Stimulated activated CD4-positive, alpha-beta T cell treated with anti-CD3 and anti-CD28 coated beads, Interleukin-1b, Interleukin-23, amount 100 ng/mL, for 48 hours (primary cell): ENCODE measurements at places on chromosomes 12 and 14.
A peak's percentile ranks its signal among the peaks of the same experiment; 100 is the strongest.

GRCh38 chr12:112304436-112304835, 77.8 kb downstream of the HECTD4 start:
- no peak for DNase-seq

- DNase-seq = no peak
Observed at GRCh38 chr14:72060917-72061316, 128.7 kb downstream of the RGS6 start.

DNA sequence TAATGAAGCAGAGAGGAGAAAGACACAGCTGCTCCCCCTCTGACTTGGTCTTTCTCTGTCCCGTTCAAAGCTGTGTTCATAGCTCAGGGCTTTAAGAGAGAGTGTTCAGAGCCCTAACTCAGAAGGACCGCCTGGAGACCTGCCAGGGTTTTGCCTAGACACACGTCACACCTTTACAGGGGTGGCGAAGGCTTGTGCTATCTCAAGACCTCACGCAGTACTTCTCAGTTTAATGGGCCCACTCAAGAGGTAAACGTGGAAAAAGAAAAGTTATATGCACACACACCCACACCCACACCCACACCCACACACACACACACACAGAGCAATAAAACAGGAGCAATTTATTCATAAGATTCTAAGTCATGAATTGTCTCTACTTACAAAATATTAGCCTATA, 374.3 kb downstream of the C12orf75 start:
- no peak for DNase-seq

GRCh38 chr12:12531194-12531593, 31.5 kb downstream of the DUSP16 start:
- DNase-seq = no peak

DNA sequence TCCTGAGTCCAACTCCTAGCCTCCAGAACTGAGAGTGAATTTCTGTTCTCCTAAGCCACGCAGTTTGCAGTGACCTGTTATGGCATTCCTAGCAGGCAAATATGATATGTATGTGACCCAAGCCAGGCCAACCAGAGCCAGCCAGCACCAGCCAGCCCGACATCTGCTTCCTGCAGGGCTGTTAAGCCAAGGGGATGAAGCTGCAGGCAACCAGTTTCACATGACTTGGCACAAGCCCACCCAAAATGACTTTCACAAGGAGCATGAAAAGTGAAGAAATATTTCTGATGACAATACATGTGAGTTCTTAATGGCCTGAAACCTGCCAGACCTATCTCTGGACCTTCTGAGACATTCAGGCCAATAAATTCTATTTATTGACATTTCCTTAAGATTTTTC, 68.1 kb downstream of the ITPK1 start:
- DNase-seq = no peak

DNA sequence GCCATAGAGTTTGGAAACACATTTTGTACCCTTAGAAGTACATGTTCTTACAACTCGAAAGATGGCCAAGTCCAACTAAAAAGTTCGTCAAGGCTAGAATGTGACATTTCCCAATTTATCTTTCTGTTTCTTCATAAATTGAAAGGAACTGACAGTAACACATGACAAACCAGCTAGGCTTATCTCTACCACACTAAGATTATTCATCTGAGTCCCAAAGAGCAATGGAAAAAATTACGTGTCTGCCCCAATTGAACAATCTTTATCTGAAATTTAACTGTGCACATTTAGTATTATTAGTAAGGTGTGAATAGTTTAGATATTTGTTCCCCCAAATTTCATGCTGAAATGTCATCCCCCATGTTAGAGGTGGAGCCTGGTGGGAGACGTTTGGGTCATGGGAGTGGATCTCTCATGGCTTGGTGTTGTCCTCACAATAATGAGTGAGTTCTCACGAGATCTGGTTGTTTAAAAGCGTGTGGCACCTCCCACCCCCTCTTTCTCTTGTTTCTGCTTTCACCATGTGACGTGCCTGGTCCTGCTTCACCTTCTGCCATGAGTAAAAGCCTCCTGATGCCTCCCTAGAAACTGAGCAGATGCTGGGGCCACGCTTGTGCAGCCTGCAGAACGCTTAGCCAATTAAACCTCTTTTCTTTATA, 13.3 kb downstream of the CPM start:
- peak; percentile 59 for DNase-seq

GRCh38 chr14:94522115-94522724, 13.0 kb upstream of the SERPINA12 start:
- no peak for DNase-seq

DNA sequence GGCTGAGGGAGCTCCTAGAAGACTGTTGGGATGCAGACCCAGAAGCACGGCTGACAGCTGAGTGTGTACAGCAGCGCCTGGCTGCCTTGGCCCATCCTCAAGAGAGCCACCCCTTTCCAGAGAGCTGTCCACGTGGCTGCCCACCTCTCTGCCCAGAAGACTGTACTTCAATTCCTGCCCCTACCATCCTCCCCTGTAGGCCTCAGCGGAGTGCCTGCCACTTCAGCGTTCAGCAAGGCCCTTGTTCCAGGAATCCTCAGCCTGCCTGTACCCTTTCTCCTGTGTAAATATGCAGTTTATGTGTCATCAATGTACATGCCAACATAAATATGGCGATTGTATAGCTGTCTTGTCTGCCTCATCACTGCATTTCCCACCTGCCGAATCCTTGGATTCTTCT, 7.5 kb downstream of the AMHR2 start:
- no peak for DNase-seq
